Heart left ventricle (tissue), 16 donors: ENCODE measurements at places on chromosomes 7 and 10.

- DNase-seq = no peak
These were observed 36.9 kb upstream of the FAM20C start for GRCh38 chr7:155469-155900.

DNA sequence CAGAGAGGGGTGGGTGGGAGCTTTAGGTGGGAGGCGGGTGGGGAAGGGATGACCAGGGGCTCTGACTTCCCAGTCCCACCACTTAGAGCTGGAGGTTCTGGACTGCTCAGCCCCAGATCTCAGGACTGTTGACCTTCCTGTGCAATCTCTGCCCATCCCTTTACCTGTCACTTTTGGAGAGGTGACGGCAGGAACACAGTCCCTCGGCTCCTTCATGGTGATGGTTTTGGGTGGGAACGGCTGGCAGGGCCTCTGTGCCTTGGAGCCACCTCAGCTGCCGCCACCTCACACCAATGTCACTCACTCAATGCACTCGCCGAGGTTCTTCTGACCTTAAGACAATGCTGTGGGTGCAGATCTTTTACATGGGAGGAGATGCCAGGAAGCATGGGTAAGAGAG is 49.0 kb downstream of the TMEM270 start:
- DNase-seq = no peak

DNA sequence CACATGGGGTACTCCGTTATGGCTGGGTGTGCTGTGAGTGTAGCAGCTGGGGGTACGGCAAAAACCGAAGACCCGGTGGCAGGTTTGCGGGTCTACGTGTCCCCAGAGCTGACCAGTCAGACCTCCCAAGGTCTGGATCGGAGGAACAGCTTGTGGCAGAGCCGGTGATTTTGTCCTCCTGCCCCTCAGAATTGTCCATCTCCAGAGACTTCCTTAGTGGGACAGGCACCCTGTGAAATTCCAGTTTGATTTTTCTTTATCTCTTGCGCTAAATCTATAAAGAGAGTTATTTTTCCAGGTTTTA is 1.0 kb downstream of the EIF3B start:
- no peak for DNase-seq

- DNase-seq = no peak
These were observed 3.4 kb downstream of the HOXA9 start for GRCh38 chr7:27161721-27162560.

- peak; percentile 77 for DNase-seq
These were observed 8.1 kb upstream of the VDAC2 start for GRCh38 chr10:75202321-75203045.

- DNase-seq = no peak
These were observed 202.0 kb upstream of the SEMA3C start for GRCh38 chr7:81120803-81121202.

GRCh38 chr7:35038354-35038753 is 1.1 kb upstream of the DPY19L1 start:
- DNase-seq = no peak

GRCh38 chr7:68682910-68683309 is 915.4 kb upstream of the AUTS2 start:
- no peak for DNase-seq

DNA sequence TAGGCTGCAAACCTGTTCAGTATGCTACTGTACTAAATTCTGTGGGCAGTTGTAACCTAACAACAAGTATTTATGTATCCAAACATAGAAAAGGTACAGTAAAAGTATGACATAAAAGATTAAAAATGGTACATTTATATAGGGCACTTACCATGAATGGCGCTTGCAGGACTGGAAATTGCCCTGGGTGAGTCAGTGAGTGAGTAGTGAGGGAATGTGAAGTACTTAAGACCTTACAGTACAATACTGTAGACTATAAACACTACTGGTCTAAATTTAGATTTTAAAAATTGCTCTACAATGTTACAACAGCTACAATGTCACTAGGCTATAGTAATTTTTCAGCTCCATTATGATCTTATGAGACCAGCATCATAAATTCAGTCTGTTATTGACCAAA is 146.0 kb upstream of the GNAI1 start:
- DNase-seq = no peak

- DNase-seq = no peak
These were observed 48.8 kb downstream of the SEMA3C start for GRCh38 chr7:80869821-80870751.

- no peak for DNase-seq
These were observed 233.4 kb downstream of the TEX36 start for GRCh38 chr10:125449571-125449970.

DNA sequence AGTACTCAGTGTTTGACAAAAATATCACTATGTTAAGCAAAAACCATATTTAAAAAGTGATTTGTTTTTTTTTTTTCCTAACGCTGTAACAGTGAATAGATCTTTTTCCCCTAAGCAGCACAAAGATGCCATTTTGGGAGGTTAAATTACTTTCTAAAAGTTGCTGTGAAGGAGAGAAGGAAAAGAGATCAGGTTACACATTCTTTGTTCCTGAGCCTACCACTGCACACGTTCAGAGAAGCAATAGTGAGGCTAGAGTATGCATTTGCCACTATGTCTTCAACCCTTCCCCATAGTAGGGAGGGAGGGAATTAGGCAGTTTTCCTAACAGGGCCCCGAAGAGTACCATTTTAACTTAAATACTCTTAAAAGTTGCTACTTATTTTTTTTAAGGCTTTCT is 38.9 kb downstream of the BMPR1A start:
- no peak for DNase-seq

- no peak for DNase-seq
These were observed 95.7 kb upstream of the PALS2 start for GRCh38 chr7:24477398-24478136.

DNA sequence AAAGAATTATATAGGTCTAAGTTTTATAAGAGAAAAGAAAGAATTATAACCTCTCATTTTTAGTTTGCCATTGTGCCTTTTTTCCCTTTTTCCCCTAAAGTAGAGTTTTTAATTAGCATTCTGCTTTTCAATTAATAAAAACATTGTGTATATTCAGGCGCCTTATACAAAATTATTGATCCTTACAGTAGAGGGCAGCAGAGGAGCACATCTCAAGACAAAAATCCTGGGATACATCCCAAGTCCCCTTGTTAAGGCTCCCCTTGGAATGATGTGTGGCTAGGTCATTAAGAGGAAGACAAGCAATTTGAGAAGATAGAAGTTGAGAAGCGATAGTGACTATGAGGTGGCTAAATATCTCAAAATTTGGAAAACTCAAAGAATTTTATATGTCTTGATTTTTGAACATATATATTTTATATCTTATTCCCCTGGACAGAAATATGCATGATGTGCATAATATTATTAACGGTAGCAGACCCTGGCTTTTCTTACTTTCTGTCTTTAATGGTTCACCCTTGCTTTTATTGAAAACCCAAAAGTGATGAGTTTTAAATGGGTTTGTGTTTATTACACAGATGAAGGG is 19.1 kb upstream of the TPK1 start:
- DNase-seq = no peak

- no peak for DNase-seq
These were observed 56.5 kb upstream of the DNAJB6 start for GRCh38 chr7:157280216-157280841.

DNA sequence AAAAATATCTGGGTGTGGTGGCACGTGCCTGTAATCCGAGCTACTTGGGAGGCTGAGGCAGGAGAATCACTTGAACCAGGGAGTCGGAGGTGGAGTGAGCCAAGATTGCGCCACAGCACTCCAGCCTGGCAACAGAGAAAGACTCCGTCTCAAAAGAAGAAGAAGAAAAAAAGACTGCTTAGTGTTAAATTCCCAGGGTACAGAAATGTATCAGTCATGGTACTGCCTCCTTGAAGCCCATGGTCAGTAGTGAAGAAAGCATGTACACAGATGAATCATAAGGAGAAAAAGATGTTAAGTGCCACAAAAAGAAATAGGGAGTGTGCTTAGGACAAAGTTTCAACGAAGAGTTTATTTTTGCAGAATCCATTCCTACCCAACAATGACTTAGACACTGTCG is 62.5 kb upstream of the KMT2E start:
- DNase-seq = no peak

GRCh38 chr10:132133449-132134240 is 53.1 kb upstream of the DPYSL4 start:
- no peak for DNase-seq

- no peak for DNase-seq
These were observed 130.9 kb downstream of the PHF14 start for GRCh38 chr7:11104578-11104977.

DNA sequence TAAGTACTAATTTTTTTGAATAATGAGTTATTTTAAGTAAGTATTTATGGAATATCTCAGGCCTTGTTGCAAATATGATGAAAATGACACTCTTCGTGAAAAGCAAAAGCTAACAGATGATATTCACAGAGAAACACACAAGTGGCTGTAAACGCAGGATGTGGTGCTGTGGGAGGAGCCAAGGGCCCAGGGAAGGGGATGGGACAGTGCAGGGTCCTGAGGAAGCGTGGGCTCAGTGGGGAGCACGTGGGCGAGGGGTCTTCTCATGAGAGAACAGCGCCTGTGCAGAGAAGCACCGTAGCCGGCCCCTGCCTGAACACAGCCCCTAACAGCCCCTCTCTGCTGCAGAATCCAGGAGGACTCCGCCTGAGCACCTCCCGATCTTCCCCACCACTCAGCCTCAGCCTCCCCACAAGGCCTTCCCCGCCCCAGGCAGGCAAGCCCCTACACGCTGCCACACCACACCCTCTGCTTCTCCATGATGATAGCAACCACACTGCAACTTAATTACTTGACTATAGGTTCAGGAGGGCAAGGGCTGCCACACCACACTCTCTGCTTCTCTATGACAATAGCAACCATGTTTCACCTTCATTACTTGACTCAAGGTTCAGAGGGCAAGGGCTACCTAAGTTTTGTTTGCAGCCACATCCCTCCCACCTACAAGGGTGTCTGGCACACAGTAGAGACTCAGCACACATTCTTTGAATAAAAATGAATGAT is 152.6 kb upstream of the RNF32 start:
- DNase-seq = no peak

GRCh38 chr7:105810556-105810955 is 65.8 kb downstream of the ATXN7L1 start:
- no peak for DNase-seq

DNA sequence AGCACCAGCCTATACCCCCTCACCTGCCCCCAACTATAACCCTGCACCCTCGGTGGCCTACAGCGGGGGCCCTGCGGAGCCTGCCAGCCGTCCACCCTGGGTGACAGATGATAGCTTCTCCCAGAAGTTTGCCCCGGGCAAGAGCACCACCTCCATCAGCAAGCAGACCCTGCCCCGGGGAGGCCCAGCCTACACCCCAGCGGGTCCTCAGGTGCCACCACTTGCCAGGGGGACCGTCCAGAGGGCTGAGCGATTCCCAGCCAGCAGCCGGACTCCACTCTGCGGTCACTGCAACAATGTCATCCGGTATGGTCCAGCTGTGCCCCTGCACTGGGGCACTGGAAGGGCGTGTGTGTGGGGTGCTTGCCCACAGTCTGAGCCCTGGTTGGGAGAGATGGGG is 40.0 kb upstream of the BMPR1A start:
- no peak for DNase-seq

GRCh38 chr7:155918720-155919390 is 106.6 kb upstream of the SHH start:
- DNase-seq = no peak

- no peak for DNase-seq
These were observed 78.4 kb upstream of the DUSP5 start for GRCh38 chr10:110419265-110419664.

DNA sequence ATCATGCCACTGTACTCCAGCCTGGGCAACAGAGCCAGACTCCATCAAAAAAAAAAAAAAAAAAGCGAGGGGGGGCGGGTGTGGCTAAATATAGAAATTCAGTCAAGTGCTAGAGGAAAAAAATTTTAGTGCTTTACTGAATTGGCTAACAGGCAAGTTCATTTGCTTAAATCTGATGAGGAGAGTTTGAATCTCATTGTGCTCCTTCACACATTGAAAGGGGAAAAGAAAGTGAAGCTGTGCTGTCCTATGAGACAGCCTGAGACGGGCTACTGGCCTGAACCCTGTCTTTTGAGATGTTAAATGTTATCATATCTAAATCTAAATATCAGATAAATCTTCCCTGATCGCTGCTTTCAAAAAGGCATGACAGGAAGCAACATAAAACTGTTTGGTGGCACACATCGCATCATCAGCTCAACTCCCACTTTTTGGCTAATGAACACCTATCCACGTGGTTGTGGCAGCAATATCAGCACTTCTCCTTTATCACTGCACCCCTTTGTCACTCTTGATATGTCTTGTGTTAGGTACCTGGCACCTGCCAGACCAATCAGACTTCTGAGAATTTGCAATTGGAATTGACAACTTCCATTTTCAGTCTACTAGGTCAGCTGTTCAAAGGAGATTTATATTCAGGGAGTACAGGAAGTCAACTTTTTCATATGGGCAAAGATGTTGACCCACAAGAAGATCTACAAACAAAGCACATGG is 14.0 kb upstream of the IFIT1B start:
- no peak for DNase-seq

DNA sequence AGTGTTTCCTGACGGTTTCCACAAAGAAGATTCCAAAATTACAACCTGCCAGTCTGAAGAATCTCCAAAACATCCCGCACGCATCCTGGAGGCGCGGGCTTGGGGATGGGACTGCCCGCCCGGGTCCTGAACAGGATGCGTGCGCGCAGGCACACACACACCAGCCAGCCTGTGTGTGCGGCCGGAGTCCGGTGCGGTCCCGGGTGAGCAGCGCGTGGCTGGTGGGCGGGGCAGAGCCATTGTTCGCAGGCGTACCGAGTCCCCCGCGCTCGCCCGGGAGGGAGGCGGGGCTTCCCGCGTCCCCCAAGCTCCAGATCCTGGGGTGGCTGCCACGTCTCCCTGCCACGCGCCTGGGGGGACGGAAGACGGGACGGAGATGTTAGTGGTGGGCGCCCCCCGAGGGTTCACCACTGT is 675 bp upstream of the SCD start:
- DNase-seq = peak; percentile 67

DNA sequence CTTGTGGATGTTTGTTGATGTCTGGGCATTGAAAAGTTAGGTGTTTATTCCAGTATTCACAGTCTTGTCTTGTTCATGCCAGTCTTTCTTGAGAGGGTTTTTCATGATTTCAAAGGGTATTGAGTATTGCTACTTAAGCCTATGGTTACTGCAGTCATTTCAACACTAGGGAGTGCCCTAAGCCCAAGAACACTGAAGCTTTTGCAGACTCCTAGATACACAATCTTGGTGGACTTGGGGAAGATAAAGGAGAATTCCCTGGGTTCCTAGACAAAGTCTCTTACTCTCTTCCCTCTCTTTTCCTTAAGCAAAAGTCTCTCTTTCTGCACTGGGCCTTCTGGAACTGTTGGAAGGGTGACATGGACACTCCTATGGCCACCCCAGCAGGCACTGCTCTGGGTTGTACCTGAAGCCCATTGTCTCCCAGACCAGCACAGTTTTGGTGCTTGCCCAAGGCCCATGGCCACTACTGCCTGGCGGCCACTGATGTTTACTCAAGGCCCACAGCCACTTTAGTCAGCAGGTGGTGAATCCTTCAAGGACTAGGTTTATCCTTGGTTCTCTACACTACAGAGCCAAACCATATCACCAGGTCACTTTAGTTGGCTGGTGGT is 24.9 kb downstream of the SAMD9 start:
- DNase-seq = no peak

- no peak for DNase-seq
These were observed 655 bp downstream of the SP8 start for GRCh38 chr7:20786049-20786412.

- no peak for DNase-seq
These were observed 180.7 kb upstream of the GPR26 start for GRCh38 chr10:123485341-123485960.

- DNase-seq = peak; percentile 75
These were observed 85.8 kb upstream of the EGFR start for GRCh38 chr7:54932818-54933543.

- DNase-seq = no peak
These were observed 30.5 kb downstream of the CPED1 start for GRCh38 chr7:121019018-121019417.
